ENCODE measurements at places on chromosomes 7 and 10. TPM values are rescaled to one million over a fixed set of nuclear protein-coding genes. Genes with fewer than 3 reads are reported as not detected.

DNA sequence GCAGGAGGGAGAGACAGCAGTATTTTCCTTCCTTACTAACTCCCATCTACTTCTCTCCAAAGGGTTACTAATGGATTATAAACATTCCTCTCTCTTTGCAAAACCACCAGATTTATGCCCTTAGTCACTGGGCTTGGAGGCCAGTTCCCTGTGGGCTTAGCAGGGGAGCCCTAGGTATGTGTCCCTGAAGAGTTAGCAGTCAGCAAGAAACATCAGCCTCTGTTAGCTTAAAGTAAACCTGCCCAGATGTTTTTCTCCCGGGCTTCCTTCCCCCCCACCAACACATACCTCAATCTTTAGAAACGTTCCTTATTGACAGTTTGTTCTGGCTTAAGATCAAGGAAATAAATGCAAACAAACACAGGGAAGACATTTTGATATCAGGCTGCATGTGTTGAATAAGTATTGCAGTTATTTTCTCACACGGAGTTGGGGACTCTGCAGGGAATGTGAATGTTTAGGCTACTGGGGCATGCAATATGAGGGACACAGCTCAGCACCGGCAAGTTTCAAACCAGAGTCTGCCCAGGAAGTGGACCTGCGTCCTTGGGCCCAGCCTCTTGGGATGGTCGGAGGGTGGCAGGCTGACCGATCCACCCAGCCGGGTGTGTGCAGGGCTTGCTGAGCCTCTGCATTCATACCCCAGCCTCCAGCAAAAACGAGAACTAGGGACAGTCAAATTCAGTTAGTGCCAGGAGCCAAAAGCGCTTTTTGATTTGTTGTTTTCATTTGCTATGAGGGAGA lies 252.0 kb upstream of the GRB10 start:
- DNase-seq = no peak

GRID2IP gene
- total RNA-seq = 0.07 TPM

DNA sequence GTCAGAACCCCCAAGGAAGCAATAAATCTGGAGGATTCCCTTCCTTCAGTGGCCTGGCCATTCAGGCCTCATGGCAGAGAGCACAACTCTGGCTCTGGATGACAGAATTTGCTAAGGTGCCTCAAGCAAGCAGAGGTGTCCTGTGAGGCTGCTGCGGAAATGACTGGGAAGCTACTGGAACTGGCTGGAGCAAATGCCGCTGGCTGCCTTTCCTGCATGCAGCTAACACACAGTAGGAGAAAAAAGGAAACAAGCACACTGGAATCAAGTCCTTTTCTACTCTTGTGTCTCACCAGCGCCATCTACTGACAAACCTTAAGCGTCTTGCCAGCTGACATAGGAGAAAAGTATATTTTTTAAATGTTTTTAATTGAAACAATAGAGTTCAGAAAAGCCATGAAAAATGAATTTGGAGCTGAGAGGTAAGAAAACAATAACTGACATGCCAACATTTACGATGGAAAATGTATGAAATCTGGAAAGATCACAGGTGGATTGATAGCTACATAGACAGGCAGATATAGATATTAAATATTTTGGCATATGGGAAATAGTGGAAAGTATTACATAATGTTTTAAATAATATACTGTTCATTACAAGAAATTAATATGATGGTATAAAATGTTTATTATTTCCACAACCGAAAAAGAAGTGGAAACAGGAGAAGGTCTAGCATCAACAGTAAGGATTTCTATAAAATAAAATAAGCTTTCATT lies 951.6 kb downstream of the ANKRD7 start:
- DNase-seq = peak; percentile 54

NKX1-2 gene
- total RNA-seq = not detected

- DNase-seq = no peak
Observed at GRCh38 chr10:79415736-79416577, 29.5 kb downstream of the ZCCHC24 start.

GRCh38 chr10:48504141-48504885 lies 100.6 kb downstream of the ARHGAP22 start:
- no peak for DNase-seq

- DNase-seq = no peak
Observed at GRCh38 chr7:69631131-69631530, 32.9 kb downstream of the AUTS2 start.

GRCh38 chr10:90960355-90960814 lies 39.5 kb upstream of the ANKRD1 start:
- no peak for DNase-seq

DNA sequence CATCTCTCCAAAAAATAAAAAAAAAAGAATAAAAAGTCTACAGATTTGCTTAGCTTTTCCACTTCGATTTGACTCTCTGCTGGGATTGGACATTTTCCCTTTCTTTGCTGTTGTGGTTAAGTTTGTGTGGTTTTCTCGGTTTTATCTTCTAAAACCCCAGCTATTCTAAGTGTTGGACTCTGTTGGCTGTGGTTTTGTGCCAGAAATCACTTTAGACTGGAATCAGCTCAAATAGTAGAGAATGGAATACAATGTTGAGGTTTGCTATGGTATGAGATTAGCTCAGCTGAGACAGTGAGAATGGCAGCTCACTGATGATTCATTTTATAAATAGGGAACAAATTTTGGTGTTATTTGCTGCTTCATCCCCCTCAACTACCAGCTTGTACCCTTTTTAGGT lies 116.0 kb downstream of the BUB3 start:
- no peak for DNase-seq

DNA sequence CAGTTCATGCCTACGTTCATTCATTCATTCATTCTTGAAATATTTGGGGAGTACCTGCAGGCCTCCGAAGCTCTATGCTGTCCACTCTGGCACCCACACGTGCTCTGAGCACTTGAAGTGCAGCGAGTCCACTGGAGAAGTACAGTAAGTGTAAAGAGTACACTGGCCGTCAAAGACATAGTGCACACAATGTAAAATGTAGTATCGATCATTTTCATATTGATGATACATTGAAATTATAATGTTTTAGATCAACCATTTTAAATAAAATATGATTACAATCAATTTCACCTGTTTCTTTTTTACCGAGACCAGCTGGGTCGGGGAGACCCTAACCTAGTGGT lies 37.0 kb upstream of the PURB start:
- DNase-seq = no peak

DNA sequence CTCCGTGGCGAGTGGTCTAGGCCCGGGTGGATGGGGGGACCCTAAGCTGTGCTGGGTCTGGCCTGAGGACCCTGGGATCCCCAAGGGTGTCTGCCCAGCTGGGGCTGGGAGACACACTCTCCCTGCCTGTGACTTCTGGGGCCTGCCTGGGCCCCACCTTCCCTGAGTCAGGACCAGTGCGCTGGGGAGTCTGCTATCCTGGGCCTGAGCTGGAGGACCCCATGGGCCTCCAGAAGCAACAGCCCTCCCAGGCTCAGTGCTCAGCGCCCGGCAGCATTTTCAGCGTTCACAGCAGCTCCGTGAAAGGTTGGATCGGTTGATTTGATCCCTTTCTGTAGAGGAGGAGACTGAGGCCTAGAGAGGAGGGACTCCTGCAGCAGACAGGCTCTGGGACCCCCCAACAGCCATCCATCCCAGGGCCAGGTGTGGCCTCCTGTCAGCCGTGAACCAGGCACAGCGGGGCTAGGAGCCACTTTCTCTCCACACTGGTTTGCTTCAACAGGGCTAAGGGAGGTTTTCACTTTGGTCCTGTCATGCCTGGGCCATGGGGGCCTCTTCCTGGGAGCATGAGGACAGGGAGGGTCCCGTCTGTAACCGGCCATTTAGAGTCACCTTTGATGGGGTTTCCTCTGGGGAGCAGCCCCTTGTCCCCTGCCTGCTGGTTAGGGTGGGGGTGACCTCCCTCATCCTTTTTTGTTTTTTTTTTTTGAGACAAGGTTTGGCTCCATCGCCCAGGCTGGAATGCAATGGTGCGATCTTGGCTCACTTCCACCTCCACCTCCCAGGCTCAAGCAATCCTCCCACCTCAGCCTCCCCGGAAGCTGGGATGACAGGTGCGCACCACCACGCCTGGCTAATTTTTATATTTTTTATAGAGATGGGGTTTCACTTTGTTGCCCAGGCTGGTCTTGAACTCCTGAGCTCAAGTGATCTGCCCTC lies 12.4 kb downstream of the FOXL3 start:
- DNase-seq = no peak

Measured in activated CD4-positive, alpha-beta T cell treated with anti-CD3 and anti-CD28 coated beads, Interleukin-2, amount 10 ng/mL, durations not matched to agents 7 days and 5 days (primary cell).